ENCODE measurements at places on chromosomes 16 and 17. TPM values are rescaled to one million over a fixed set of nuclear protein-coding genes. Genes with fewer than 3 reads are reported as not detected.

DNA sequence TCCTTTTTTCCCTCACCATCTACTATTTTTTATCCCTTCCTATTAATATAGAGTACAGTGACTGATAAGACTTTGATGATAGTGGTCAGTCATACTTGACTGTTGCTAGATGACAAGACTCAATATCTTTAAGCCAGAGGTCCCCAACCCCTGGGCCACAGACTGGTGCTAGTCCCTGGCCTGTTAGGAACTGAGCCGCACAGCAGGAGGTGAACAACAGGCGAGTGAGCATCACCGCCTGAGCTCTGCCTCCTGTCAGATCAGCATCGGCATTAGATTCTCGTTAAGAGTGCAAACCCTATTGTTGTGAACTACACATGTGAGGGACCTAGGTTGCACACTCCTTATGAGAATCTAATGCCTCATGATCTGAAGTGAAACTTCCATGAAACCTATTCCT, 341.3 kb downstream of the BCAS3 start:
- DNase-seq: no peak

GRCh38 chr16:11640987-11641817, 27.1 kb upstream of the SNN start:
- peak; percentile 87 for DNase-seq

DNA sequence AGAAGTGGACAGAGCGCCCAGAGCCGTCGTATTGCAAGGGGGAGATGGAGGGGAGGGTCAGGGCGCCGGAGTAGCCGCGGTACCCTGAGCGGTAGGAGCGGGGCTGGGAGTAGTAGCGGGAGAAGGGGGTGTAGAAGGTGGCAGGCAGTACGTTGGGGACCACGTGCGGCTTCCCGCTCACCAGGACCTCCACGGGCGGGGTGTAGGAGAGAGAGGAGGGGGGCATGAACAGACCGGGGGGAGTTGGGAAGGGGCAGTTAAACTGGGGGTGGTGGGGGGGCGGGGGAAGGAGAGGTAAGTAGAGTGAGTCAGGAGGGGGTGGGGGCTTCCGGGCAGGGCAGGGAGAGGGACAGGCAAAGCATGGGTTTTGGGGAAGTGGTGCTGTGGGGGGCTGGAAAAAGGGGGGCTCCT, 16.8 kb downstream of the ST6GALNAC2 start:
- no peak for DNase-seq

- no peak for DNase-seq
Observed at GRCh38 chr16:11603331-11603750, 16.6 kb upstream of the LITAF start.

- DNase-seq: peak; percentile 62
Observed at GRCh38 chr16:58020628-58021521, 4.7 kb upstream of the MMP15 start.

DNA sequence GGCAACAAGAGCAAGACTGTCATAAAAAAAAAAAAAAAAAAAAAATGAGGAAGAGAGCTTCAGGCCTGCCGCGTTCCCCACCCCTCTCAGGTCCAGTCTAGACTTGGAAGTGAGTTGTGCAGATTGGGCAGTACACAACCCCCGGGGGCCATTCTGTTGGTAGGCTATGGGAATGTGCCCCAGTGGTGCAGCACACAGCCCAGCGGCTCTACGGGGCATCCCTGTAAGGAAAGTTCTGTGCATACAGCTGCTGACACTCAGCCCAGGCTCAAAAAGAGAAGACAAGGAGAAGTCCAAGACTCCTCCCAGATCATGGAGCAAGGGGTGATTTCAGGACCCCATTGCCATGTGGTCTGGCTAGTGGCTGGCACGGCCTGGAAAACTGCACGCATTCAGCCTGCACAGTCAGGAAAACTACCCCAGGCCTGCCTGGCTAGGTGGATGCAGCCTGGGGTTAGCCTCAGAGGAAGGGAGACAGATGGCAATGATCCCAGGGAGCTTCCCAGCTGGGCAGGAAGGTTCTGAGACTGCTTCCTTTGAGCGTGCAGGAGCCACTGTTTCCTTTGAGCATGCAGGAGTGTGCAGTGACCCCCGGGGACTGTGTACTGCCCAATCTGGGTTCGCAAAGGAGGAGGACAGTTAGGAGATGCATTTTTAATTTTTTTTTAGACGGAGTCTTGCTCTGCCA, 44.8 kb downstream of the PECAM1 start:
- DNase-seq: no peak

DNA sequence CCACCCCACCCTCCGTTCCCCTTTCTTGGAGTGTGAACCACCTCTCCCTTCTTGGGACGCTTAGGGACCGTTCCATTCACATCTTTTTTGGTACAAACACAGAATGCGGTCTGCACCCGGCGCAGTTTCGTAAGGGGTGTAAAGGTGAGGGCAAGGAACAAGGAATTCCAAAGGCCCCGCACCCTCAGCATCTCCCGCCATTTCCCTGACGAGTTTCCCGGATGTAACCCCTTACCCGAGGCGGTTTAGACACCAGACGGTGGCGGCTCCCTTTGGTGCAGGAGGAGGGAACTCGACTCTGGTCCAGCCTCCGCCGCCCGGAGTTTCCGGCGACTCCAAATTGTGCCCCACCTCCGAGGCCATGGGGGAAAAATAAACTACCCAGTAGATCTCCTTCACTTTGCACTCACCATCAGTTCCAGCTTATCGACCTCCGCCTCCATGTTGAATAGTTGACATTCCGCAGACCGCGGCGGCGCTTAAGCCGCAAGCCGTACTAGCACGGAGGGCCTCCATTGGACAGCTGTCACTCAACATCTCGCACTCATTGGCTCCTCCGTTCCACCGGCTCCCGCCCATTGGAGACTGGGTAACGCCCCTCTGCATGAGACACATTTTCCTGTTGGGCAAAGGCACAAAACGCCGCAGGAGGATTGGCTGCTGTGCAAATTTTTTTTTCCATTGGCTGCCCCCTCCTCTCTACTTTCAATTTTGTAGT, at the start of gene SKA2:
Gene SKA2 (minus strand): TSS at position 466 of the 718 bp plus-strand sequence. CDS start 23 bp downstream, at position 443.
- DNase-seq: no peak

GRCh38 chr16:3759736-3760135, 42.4 kb upstream of the TRAP1 start:
- no peak for DNase-seq

DNA sequence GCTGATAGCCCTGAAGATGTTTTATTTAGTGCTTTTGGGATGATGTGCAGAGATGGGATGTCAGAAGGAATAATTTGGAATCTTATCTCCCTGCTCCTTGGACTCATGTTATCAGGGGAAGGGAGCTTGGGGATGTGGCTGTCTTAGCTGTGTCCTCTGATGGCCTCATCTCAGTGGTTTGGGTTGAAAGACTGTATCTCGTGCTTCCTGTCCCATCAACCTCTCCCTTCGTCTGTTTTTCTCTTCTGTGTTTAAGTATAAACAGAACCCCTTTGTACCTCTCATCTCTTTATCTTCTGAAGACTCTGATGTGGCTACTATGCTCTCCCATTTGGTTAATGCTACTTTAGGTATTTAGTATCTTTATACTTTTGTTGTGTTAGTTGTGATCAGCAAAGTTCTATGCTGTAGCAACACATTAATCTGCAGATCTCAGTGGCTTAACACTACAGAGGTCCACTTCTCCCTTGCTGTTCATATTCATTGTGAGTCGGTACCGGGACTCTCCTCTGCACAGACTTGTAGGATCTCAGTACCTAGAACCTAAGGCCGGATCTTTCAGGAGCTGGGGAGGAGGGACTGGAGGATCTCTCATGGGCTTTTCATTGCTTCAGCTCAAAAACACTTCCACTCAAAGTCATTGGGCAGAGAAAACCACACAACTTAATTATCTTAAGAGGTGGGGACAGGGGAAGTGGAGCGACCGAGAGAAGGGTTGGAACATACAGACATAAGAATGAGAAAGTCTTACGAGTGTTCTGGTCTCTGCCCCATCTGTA, 28.8 kb downstream of the PRKCA start:
- no peak for DNase-seq

- DNase-seq: peak; percentile 78
Observed at GRCh38 chr17:78557598-78558039, 19.6 kb downstream of the DNAH17 start.

DNA sequence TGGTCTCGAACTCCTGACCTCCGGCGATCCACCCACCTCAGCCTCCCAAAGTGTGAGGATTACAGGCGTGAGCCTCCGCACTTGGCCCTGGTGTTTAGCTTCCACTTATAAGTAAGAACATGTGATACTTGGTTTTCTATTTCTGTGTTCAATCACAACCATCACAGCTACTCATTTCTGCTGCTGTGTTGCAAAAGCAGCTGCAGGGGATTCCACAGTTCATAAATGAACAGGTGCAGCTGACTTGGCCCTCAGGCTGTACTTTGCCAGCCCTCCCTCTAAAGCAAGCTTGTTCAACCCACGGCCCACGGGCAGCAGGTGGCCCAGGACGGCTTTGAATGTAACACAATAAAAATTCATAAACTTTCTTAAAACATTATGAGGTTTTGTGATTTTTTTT, 79.2 kb downstream of the SLC39A11 start:
- no peak for DNase-seq

- DNase-seq: peak; percentile 71
Observed at GRCh38 chr16:69448470-69449193, 24.2 kb downstream of the CYB5B start.

DNA sequence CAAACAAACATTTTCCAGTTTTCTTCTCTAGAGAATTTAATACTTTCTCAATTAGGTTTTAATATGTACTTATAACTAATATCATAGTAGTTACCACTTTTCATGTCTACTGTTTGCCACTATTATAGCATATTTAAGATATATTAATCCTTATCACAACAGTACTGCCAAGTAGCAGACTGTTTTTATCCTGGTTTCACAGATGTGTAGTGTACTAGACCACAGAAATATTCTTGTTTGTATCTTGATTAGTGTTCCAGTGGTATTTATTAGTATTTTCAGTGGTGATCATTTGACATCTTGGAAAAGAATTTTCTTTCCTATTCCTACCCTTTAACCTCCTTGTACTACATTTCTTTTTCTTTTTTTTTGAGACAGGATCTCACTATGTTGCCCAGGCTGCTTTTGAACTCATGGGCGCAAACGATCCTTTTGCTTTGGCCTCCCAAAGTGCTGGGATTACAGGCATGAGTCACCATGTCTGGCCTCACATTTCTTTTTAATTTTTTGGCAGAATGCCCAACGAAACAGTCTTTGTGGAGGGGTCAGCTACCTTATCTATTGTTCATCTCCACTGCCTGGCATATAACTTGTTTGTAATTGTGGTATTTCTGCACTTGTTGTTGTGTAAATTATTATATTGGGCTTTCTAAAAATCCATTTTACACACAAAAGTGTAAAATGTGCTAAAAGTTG, 27.2 kb downstream of the MAP2K4 start:
- DNase-seq: no peak

GRCh38 chr17:38419508-38419981, 8.7 kb upstream of the ARHGAP23 start:
- no peak for DNase-seq

GRCh38 chr16:56203052-56203451, 11.8 kb downstream of the GNAO1 start:
- no peak for DNase-seq

DNA sequence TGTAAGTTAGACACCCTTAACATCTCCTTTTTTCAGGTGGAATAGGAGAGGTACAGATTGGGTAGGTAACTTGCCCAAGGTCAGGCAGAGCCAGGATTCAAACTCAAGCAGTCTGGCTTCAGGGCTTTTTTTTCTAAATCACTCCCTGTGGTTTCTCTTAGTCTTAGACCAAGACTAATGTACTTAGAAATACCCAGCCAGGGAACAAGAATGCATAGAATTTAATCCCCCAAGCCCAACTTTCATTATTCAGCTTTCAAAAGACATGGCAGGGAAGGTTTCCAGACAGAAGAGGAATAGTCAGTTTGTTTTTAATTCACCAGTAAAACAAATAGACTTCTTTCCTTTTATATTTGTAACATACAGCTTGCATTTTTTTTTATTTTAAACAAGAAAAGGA, 305.2 kb upstream of the RBFOX1 start:
- no peak for DNase-seq

DNA sequence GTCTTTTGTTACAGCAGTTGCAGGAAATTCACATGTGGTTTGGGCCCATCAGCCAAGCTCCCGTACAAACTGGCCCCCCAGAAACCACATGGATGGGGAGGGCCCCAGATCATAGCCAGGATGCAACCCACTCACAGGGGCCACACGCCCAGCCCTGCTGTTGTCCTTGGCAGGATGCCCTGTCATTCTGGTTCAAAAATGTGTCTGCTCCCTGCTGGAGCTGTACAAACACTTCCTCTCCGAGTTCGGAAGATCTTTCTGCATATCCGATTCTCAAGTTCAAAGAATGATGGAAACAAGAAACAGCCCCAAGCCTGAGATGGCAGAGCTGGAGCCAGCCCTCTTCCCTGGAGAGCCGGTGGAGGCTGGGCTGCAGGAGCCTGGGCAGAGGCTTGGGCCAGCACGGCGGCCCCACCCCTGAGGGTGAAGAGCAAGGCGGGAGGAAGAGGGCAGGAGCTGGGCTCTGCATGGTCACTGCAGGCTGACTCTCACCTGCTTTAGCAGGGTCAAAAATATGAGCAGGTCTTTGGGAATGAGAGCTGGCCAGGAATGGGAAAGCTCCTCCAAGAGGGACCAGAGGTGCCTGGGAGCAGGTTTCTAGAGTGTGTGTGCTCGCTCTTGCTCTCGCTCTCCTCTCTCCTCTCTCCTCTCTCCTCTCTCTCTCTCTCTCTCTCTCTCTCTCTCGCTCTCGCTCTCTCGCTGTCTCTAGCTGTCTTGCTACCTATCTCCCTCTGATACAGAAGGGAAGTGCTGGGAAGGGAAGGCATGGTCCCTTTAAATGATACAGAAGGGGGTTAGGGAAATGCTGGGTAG, 34.7 kb upstream of the ENPP7 start:
- peak; percentile 60 for DNase-seq

DNA sequence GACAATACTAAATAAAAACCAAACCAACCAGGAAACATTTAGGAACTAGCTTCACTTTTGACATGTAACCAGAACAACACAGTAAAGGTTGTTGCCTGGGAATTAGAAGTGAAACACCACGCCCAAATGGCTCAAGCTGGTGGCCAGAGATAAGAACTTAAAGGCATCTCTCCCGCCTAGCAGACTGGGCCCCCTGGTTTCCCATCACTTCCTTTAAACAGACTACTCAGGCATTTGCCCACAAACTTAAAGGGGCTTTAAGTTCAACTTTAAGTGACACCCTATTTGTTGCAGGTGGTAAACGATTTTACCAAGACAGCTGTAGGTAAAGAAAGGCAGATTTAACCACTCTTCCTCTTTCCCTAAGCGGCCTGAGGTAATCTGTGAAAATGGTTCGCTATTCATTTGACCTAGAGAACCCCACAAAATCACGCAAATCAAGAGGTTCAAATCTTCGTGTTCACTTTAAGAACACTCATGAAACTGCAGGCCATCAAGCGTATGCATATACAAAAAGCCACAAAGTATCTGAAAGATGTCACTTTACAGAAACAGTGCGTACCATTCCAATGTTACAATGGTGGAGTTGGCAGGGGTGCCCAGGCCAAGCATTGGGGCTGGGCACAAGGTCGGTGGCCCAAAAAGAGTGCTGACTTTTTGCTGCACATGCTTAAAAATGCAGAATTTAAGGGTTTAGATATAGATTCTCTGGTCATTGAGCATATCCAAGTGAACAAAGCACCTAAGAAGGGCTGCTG, 40.8 kb upstream of the BPTF start:
- no peak for DNase-seq

The CD79B gene
- 0.72 TPM for polyA plus RNA-seq

The CLEC18A gene
- not detected for polyA plus RNA-seq

The CLUH gene
- polyA plus RNA-seq: 19.2 TPM

The HBQ1 gene
- polyA plus RNA-seq: not detected

The AATK gene
- 0.10 TPM for polyA plus RNA-seq

The SMPD3 gene
- 0.01 TPM for polyA plus RNA-seq

The BTBD17 gene
- polyA plus RNA-seq: not detected

The ELMO3 gene
- polyA plus RNA-seq: 0.36 TPM

The SMIM36 gene
- polyA plus RNA-seq: not detected

The TVP23B gene
- 81.9 TPM for polyA plus RNA-seq

The GAS2L2 gene
- polyA plus RNA-seq: not detected

The KIF19 gene
- polyA plus RNA-seq: not detected

The CHST6 gene
- polyA plus RNA-seq: 0.02 TPM

Measured in fibroblast of lung (primary cell).